T-helper 17 cell (primary cell): ENCODE measurements at places on chromosomes 13 and 19.
A peak's percentile ranks its signal among the peaks of the same experiment; 100 is the strongest.

DNA sequence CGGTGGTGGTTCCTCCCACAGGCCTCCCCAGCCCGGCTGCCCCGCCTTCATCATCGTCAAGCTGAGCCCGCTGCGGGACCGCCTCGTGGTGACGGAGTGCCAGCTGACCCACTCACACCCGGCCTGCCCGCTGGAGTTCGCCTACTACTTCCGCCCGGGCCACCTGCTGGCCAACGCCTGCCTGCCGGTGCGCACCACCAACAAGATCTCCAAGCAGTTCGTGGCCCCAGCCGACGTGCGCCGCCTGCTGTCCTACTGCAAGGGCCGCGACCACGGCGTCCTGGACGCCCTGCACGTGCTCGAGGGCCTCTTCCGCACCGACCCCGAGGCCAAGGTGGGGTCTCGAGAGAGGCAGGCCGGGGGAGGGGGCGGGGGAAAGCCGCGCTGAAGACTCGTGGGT lies 12.0 kb downstream of the ZSWIM9 start:
- DNase-seq = no peak
- H3K36me3 ChIP-seq = no peaks in the 10 kb centered on the region
- H3K27ac ChIP-seq = no peak overlapping the region
- no peak overlapping the region for H3K4me3 ChIP-seq

DNA sequence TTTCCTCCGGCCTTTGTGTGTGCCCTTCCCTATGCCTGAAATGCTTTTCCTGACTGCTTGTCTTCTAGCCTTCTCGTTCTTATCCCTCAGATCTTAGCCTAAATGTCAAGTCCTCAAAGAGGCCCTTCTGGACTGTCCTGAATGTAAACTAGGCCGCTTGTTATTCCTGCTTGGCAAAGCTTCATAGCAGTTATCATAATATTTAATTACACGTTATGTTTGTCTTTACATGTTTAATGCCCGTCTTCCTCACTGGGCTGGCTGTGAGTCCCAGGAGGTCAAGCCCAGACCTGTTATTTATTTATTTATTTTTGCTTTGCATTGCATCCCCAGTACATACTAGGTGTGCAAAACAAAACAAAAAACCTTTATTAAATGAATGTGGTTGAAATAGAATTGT lies 62.7 kb downstream of the SIPA1L3 start:
- no peak overlapping the region for H3K27ac ChIP-seq
- peaks cover 5% of the 10 kb centered on the region for H3K4me1 ChIP-seq
- no peaks in the 10 kb centered on the region for H3K27me3 ChIP-seq
- DNase-seq = no peak
- H3K4me3 ChIP-seq = no peak overlapping the region

GRCh38 chr19:8208119-8208921 lies 850 bp upstream of the CERS4 start:
- peak overlapping the region; percentile 88 for H3K4me3 ChIP-seq
- peaks cover 4% of the 10 kb centered on the region for H3K36me3 ChIP-seq
- DNase-seq = no peak
- H3K4me1 ChIP-seq = peaks cover 22% of the 10 kb centered on the region
- no peak overlapping the region for H3K27ac ChIP-seq

DNA sequence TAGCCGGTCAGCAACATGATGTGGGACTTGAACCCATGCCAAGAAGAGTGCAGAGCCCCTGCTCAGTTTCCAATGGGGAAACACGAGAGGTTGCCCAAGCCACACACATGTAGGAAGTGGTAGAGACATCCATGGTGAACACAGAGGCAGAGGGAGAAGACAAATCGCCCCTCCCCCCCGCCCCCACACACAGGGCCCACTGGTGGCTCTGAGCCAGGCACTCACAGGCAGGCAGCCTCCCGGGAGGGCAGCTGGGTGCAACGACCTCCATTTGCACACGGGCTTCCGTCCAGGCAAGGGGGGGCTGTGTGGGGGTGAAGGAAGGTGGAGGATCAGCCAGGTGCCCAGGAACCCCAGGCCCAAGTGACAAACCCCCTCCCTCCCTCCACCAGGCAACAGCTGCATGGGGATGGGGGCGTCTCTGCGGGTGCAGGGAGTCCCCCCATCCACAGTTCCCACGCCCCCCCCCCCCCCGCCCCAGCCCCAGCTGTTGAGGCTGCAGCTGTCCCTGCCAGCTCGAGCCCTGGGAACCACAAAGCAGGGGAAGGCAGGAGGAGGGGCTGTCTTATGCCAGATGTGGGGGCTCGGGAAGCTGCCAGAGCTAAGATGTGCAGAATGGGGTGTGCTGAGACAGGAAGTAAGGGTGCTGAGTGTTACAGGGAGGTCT lies 3.4 kb downstream of the NOTCH3 start:
- H3K27ac ChIP-seq = no peak overlapping the region
- no peak overlapping the region for H3K4me3 ChIP-seq
- DNase-seq = no peak
- H3K4me1 ChIP-seq = peaks cover 16% of the 10 kb centered on the region
- H3K36me3 ChIP-seq = peaks cover 12% of the 10 kb centered on the region
